ENCODE measurements at places on chromosomes 3 and 15.

DNA sequence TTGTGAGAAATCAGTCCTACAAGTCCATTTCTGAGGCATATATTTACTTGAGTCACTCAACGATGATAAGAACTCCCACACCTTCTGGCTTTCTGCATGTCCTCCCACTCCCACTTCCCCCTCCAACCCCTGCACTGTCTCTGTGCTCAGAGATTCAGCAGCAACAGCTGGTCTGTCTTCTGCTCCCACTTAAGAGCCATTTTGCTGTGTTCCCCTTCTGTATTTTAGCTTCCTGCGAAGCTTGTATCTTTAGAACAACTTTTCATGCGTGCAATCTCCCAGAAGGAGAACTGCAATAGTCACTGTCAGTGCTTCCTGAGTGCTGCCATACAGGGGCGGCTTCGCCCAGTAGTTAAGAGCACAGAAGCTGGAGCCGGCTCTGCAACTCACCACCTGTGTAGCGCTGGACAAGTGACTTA, 90.0 kb upstream of the SPATA12 start:
- no peak for DNase-seq

- no peak for DNase-seq
Measured at GRCh38 chr15:72737723-72738122, 45.8 kb downstream of the ADPGK start.

DNA sequence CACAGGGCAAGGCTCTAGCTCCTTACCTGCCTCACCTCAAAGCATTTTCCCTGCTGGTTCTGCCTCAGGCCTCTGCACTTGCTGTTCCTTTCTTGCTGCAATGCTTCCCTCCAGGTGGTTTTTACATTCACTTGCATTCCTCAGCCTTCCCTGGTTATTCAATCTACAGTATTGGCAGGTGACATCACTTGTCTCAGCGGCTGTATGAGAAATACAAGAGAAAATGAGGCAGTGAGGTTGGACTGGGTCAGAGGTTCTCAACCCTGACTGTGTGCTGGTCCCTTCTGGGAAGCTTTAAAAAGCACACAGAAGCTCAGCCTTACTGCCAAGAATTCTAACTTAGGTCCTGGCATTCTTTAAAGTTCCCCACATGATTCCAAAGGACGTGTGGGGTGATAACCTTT, 26.7 kb downstream of the SIAH2 start:
- no peak for DNase-seq

DNA sequence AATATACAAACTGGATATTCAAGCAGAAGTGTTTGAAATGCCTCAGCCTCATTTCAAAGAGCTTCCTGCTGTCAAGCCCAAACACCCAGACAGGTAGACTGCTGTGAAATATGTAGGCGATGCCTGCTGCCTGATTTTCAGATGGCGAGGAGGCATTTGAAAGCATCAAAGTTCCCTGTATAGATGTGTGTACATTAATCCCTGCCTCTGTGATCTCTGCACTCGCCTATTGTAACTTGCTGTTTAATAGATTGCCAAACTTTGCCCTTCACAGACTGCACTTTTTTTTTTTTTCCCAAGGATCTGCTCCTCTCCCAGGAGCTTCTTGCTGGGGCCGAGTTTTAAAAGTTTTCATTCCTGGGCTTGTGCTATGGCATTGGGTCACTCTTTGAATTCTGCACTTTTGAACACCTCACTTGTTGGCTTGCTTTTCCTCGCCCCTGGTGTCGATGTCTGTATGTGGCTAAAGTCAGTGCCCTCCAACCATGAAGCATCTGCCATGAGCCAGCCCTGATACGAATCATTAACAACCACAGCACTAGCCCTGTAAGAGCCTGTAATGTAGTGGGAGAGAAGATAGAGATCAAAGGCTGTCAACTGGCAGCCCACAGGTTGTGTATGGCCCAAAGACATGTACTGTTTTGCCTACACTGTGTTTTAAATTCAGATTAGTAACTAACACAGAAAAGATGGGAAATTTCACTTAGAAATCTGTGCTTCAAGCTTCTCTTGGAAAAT, 287.6 kb upstream of the ICE2 start:
- DNase-seq = no peak

- no peak for DNase-seq
Measured at GRCh38 chr3:107221856-107222255, 155.4 kb upstream of the CCDC54 start.

DNA sequence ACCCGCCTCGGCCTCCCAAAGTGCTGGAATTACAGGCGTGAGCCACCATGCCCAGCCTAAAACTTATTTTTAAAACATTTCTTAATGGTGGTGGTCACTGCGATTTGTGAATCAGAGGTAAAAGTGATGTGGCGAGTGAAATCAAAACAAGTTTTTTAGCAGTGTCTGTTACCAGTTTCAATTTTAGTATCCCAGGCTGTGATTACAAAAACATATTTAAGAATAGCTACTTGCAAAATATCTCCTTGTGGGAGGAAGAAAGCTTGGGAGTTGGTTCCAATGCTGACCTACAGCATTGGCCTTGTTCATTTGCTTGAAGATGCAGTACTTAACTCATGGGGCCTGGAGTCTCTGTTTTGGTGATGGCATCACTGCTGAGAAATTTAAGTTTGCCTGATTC, 4.5 kb downstream of the RAB7A start:
- DNase-seq = no peak

GRCh38 chr3:142779591-142779990, 55.8 kb downstream of the TRPC1 start:
- DNase-seq = no peak

- DNase-seq = no peak
Measured at GRCh38 chr15:67253549-67254237, 768 bp downstream of the AAGAB start.

GRCh38 chr3:197428952-197429351, 126.8 kb downstream of the BDH1 start:
- DNase-seq = no peak

DNA sequence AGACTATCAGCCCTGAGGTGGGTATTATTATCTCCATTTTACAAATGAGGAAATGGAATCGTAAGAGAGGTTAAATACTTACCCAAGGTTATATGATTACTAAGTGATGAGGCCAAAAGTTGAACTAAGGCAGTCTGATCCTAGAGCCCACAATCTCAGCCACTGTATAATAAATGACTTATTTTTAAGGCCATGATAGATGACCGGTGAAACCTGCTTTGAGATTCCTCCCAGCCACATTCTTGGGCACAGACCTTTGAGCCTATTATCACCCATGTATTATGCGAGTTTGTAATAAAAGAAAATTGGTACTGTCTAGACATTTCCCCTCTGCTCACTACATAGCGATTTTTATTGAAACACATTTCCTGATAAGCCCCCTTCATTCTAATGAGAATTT, 37.4 kb downstream of the POLQ start:
- DNase-seq = no peak

DNA sequence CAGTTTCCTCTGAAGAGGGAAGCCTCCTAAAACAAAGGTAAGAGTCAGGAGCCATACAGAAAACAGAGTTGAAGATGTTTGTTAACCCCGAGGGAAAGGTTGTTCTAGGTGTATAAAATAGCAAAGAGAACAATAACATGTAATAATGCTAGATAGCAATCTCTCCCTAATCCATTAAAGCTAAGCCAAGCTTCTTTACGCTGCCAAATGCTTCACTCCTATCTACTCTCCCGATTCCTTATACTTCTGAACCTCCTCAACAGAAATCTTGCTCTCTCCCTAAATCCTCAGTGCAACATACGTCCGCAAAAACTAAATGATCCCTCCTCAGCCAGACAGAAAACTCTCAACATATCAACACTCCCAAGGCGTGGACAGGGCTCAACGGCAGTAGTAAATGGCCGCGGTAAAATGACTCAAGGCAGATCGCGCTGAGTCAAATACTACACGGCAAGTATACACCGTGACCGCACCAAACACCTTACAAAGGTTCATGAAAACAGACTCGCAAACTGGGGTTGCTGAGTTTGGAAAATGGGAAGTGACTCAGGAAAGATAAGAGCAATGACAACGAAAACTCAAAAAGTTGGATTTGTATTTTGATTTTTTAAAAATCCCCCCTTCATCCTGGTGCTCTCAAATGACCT, 682 bp downstream of the CLDND1 start:
- DNase-seq = peak; percentile 72

DNA sequence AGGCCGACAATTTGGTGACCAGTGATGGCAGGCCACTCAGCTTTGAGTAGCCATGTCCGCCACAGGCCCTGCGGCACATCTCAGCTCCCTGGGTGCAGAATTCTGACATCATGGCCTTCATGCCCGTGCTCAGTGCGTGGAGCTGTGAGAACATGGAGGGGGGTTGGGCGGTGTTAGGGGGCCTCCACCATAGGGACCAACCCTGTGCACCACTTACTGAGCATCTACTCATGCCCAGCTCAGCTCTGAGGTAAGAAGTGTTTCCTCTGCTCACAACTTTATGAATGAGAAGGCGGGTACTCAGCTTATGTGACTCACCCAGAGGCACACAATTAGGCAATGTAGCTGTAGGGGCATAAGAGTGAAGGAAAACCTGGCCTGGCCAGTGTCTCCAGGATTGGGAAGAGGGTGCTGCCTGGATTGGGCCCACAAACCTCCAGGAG, 10.5 kb downstream of the ACOX2 start:
- DNase-seq = no peak

DNA sequence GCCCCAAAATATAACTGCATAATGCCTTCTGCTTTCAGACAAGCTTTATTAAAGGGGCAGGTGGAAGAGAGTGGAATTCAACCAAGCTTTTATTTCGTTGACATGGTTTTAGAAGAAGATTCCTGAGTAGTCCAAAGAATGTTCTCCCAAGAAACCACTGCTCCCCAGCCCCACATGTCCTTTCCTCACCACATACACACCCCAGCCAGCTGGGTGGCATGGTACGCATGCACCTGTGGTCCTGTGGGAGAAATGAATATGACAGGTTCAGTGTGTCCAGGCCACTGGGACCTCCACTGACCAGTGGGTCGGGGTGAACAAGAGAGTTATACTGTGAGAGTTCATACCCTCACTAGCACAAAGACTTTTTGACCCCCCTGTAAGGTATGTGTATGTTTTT, 30.2 kb downstream of the ARID3B start:
- no peak for DNase-seq

GRCh38 chr3:193552923-193553322, 1.8 kb downstream of the ATP13A4 start:
- DNase-seq = no peak

- DNase-seq = no peak
Measured at GRCh38 chr15:77143616-77144015, 72.7 kb upstream of the TSPAN3 start.

DNA sequence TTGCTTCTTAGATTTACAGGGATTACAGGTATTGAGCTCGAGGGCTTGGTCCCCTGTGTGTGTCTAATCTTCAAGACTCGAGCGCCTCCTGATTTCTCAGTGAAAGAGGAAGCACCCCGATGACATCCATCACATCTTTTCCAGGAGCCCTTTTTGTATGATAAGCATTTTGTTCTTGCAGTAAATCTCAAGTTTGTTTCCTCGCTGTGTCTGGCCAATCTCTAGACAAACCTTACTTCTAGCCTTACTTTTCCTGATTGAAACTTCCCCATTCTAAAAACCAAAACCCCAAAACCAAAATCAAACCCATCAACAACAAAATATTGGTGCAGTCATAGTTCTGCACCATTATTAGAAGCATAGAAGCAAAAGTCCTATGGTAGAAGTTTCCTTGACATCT, 286.0 kb downstream of the NFKBIZ start:
- no peak for DNase-seq

DNA sequence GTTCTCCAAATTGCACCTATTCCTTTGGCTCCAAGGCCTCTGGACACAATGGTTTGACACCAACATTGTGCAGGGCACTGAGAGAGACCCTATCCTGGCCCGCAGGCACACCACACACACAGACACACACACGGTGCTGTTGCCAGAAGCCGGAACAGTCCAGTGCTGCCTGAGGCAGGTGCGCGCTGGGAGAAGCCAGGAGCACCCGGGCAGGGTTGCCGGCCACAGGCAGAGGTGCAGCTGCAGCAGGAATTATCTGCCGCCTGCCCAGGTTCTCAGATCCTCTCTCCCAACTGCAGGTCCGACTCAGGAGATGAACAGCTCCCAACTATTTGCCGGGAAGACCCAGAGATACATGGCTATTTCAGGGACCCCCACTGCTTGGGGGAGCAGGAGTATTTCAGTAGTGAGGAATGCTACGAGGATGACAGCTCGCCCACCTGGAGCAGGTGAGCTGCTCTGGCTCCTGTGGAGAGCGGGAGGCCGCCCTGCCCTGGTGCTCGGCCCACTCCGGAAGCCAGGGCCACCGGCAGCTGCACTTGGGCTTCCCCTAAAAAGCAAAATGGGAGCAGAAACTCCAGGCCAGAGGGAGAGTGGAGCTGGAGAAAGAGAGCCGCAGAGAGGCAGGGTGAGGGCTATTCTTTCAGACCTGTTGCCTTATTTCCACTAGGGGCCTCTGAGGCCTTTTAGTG, 42.9 kb downstream of the CHDH start:
- no peak for DNase-seq

GRCh38 chr3:58249358-58250092, 11.9 kb downstream of the ABHD6 start:
- DNase-seq = no peak

DNA sequence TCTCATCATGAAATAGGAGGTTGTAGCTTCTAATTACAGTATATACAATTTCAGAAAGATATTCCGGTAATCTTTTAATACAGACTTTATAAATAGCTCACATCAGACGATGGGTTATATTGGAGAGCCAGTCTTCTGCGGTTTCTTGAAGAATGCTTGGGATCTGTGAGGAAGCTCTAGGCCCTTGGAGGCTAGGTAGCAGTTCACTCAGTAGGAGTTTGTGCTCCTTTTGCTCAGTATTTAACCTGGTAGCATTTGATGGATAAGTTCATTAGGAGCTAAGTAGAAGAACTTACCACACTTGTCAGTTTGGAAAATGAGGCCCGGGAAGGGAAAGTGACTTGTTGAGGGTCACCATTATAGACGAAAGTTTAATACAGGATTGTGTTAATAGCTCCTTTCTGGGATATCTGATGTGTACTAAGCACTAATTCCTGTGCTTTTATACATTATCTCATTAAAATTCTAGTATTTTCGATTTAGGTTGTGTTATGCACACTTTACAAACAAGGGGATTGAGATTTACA, 2.8 kb downstream of the FNDC3B start:
- no peak for DNase-seq

GRCh38 chr3:195195321-195196209, 75.4 kb downstream of the XXYLT1 start:
- no peak for DNase-seq

DNA sequence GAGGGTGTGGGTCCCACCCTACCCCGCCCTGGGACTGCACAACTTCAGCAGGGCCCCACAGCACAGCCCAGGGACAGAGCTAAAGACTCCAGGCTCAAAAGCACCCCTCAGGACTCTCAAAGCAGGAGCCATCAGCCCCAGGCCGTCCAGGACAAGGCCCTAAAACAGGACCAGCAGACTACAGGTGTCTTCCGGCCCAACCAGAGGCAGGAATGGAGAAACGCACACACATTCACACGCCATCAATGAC, 26.1 kb downstream of the ATRIP start:
- no peak for DNase-seq

GRCh38 chr15:61155741-61156700, 73.1 kb downstream of the RORA start:
- peak; percentile 72 for DNase-seq

GRCh38 chr3:102670986-102671385, 236.2 kb downstream of the ZPLD1 start:
- DNase-seq = no peak

Measured in Right ventricle myocardium inferior (tissue), 1 donor.